Hepatic stellate cell (primary cell): ENCODE measurements at places on chromosomes 2 and 18.

DNA sequence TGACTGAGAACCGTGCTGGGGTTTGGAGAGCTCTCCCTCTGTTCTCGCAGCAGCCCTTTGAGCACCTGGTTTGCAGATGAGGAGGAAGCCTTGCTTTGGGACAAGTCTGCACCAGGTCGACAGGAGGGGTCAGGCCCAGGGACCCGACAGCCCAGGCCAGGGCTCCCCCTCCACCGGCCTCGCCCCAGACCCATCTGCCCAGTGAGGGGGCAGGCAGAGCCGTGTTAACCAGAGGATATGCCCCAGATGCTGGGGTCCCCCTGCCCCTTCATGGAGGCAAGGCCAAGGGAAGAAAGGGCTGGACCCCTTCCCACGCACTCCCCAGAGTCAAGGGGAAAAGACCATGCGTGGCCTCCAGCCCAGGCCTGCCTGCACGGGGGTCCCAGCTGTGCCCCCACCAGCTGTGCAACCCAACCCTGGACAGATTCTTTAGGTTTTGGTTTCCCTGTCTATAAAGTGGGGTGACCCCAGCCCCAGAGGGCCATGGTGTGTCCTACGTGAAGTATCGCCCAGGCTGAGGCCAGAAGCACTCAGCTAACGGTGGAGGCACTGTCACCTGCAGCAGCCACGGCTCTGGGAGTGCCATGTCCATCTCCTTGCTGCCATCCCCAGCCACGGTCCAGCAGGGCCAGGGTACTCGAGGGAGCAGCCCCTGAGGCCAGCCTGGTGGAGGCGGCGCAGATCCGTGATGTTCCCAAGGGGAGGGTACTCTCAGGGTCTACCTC is 4.8 kb upstream of the SNED1 start:
- no peak for DNase-seq

GRCh38 chr18:33821503-33821902 is 243.5 kb downstream of the ASXL3 start:
- DNase-seq = peak; percentile 4

DNA sequence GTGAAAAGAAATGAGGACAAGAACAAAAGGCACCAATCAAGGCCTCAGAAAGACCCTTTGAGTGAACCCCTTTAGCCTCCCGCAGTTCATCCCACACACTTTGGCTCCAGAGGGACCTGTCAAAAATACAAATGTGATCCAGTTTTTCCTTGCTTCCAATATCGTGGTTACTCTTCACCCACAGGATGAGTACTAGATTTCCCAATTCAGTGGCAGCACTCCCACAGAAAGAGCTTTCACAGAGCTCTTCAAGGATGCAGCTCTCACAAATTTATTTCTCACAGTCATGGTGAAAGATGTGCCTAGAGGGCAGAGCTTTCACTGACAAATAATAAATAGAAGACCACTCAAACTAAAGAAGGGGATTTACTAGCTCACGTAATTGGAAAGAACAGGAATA is 3.0 kb upstream of the GFPT1 start:
- DNase-seq = no peak

GRCh38 chr2:181224866-181225265 is 232.3 kb upstream of the ITGA4 start:
- no peak for DNase-seq

DNA sequence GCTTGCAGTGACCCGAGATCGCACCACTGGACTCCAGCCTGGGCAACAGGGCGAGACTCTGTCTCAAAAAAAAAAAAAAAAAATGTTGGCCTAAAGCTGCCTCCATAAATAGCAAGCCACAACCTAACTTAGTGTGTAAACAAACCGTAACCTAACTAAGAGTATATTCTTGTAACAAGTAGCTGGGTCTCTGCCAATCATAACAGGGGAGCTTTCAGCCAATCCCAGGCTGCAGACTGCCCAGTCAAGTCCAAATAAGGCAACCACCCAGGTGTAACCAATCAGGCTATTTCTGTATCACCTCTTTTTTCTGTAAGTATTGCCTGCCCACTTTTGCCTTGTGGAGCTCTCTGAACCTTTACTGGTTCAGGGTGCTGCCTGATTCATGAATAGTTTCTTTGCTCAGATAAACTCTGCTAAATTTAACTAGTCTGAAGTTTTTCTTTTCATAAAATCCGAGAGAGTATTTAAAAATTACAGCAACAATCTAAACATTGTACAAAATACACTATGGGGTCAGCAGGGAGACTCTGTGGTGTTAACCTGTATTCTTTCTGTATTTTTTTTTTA is 4.5 kb downstream of the PSTPIP2 start:
- no peak for DNase-seq

DNA sequence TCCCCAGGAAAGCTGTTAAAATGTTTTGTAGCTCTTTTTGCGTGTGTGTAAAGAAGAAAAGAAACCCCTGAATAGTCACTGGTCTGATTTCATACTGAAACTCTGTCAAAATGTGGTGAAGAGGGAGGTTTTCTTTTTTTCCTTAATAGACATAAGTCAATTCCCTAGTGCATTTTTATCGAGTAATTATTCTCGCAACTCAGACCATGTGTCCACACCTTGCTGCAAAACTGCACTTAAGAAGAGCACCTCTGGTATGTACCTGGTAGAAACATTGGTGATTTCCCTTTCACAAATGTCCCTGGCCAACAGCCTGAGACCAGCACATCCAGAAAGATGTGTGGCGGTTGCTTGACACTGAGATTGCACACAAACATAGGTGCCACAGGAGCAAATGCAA is 159.9 kb downstream of the ZNF521 start:
- no peak for DNase-seq

DNA sequence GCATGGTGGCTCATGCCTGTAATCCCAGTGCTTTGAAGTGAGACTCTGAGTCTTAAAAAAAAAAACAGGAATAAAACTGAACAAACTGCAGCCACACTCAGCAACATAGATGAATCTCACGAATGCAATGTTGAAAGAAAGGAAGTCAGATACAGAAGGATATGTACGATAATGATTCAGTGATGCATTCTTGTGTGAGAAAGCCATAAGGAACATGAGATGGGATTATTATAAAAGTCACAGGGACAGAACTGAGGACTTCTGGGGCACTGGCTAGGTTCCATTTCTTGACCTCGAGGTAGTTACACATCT is 56.9 kb upstream of the SMAD2 start:
- DNase-seq = no peak
